Epithelial cell of proximal tubule (primary cell): ENCODE measurements at places on chromosomes 2 and 18.

GRCh38 chr2:210901326-210901725 is 344.9 kb downstream of the CPS1 start:
- no peak for DNase-seq

DNA sequence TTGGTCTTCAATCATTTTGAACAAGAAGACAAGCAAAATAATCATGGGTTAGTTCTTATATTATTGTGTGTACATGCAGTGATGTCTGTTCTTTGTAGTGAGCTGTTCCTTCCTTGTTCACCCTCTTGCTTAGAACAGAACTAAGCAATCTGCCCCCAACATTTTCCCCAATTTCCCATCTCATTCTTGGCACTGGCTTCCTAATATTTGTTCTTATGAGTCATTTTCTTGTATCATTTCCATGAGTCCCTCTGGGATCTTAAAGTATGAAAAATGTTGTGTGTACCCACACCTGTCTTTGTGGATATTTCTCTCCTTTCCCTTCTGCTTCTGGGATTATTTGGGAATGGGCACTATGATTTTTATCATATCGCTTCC is 3.5 kb upstream of the IL1B start:
- DNase-seq, result no peak

GRCh38 chr2:180505203-180505602 is 475.2 kb upstream of the UBE2E3 start:
- DNase-seq, result no peak

DNA sequence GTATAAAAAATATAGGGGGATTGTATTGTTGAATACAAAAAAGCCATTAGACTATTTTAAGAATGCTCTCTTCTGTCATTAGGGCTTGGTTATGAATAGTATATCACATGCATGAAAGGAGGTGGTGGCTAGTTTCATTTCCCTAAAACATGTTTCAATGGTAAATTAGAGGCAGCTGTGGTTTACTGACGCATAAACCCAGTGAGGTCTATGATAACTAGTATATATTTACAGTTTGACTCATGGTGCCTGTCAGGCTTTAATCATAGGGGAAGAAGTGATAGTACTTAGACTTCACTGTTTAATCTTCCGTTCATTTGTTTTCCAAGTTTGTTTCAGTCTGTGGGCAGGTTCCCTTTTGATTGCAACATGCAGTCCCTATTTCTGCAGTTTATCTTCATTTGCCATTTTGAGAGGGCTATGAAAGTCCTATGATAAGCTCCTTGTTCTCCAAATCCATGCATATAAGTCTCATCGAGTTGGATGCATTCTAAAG is 55.1 kb upstream of the MAP4K3 start:
- peak; percentile 84 for DNase-seq

GRCh38 chr2:24731040-24731439 is 62.2 kb downstream of the PTRHD1 start:
- no peak for DNase-seq

DNA sequence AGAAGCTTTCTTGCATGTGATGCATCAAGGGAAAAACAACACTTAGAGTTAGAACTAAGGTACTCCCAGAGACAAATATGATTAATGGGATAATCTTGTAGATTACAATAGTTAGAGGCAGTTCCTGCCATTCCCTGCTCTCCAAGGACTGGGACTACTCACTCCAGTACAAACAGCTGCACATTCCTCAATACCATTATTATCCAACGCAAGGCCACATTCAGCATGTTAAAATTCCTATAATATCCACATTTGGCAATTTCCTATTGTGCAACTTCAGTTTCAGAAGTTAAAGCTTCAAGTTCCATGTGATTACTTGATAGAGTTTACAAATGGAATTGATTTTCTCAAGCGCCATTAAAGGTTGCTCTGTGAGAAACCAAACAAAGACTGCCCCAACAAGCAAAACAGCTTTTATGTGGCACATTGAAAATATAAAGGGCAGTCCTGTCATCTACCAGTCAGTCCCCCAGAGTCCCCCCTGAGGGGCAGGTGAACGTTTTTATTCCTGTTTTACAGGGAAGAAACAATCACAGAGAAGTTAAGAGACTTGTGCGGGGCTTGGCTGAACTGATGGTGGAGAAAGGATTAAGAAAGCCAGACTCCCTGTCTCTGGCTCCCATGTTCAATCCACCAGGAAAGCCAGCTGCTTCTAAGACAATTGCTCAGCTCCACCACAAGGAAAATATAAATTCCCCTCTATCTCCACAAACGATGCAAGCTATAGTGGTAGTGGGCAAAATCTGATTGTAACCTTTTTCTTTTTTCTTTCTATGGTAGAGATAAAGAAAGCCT is 72.6 kb downstream of the TXNL1 start:
- DNase-seq, result no peak

GRCh38 chr2:111944531-111945210 is 46.3 kb downstream of the MERTK start:
- DNase-seq, result no peak

DNA sequence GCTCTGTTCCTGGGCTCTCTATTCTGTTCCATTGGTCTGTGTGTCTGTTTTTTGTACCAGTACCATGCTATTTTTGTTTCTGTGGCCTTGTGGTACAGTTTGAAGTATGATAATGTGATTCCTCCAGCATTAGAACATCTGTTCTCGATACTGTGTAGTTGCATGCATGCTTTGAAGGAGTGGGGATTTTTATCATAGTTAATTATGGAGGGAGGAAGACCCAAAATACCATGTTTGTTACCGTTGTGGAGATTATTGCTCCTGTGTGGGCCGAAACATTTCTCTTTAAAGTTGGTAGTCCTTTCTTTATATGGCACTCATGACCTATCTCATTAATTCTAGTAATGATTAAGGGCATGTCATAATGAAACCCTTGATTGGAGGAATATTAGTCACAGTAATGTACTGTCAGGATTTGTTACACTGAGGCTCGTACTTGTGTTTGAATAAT is 87.6 kb downstream of the TTC27 start:
- no peak for DNase-seq

DNA sequence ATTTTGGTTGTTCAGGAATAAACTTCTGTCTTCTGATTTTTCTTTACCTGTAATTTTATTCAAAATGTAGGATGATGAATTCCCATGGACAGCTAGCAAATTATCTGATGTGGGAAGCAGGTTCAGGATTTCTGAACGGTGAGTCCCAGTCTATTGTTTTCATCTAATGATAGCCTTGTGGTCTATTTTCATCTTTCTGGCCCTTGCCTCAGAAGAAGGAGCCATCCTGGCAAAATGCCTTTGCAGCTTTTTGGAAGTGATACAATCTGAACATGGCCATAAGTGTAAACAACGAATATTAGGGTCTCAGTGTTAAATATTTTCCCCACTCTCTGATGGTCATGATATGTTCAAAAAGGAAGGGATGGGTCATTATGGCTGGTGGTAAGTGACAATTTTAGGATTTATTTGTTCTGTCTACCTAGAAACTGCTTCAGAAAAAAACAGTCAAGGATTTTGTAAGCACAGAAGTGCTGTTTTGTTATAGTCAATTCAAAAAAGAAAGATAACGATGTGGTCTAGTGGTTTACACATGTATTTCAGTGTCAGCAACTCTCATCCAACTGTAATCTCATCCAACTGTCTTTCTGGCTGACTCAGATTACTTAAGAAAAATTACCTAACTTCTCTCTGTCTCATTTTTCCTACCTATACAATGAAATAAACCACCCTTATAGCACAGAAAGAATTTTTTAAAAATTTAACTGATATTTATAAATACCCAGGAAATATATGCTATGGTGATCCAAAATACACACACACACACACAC is 272.6 kb upstream of the ERBB4 start:
- no peak for DNase-seq

DNA sequence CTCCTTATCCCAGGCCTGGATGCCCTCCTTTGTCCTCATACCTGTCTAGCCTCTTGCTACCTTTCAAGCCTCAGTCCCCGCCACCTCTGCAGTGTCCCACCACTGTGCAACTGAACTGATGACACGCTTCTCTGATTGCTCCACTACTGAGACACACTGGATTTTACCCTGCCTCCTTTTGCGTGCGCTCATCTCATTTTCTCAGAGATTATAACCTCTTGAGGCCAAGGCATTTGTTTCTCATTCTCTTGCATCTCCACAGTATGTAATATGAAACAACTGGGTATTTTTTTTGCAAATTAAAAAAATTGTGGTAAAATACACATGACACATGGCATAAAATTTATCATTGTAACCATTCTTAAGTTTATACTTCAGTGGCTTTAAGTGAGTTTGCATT is 95.4 kb downstream of the PRKCE start:
- DNase-seq, result no peak

DNA sequence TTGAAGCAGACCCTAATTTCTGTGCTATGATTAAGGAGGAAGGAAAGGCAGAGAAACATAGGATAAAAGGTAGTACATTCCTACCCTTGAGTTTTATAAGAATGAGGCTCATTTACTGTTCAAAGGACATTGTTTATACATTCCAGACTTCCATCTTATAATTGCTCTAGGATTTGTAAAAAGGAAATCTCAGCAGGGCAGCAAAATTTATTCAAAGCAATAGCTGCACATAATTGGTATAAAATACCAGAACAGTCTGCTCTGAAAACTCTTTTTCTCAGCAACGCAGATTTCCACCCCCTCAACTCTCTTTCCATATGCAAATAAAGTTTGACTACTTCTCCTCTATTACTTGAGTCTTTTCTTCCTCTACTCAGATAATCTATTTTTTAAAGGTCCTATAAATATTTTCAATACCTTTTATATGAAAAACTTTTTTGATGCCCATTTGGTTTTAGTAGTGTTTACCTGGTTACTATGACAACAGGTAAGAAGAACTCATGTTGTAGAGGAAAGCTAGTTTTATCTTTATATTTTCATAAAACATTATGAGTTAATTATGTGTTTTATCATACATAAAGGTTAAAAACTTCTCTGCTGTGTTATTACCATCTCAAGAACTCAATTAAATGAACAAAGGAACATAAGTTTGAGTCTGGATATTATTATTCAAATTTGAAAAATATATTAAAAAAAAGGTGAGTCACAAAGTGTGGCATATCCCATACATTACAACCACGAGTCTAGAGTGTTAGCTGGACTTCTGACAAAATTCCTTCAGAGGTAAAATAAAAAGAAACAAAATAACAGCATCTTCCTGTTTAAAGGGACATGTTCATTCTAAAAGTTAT is 19.9 kb downstream of the RBMS1 start:
- DNase-seq, result no peak

- DNase-seq, result no peak
Observed at GRCh38 chr2:160298960-160299359, 98.9 kb upstream of the ITGB6 start.

DNA sequence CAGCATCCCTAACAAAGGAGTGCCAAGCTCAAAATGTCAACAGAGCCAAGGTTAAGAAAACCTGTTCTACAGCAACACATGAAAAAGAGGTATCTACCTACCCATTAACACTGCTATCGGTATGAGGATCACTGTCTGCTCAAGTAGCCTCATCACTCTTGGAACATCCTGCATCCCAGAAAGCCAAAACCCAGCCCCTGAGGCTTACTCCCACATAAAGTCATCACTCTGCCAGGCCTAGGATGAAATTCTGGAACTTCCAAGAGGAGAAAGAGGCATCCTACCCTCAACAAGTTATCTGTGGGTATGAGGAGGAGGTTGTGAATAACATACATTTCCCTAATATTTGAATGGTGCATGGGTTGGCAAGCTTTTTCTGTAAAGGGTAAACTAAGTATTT is 25.5 kb downstream of the CDH2 start:
- no peak for DNase-seq

- no peak for DNase-seq
Observed at GRCh38 chr2:143264851-143265250, 135.6 kb downstream of the ARHGAP15 start.

DNA sequence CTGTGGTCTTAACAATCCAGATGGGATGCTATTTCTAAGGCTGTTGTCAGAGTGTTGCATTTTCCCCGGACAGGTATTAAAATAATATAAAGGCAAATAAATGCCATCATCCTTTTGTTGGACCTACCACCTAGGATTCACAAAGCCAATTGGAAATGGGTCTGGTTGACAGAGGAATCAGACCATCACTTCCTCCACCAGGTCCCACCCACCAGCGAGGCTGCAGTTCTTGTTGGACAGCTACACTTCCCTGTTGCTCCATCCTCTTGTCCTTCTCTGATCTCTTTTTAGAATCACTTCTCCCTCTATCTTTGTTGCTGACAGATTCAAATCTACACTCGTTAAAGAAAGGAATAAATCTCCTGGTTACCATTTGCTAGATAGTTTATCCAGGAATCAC is 1.1 kb downstream of the TMEM169 start:
- no peak for DNase-seq

GRCh38 chr18:27004056-27004829 is 138.7 kb upstream of the AQP4 start:
- DNase-seq, result no peak

GRCh38 chr2:47422016-47422415 is 19.1 kb downstream of the MSH2 start:
- DNase-seq, result no peak

DNA sequence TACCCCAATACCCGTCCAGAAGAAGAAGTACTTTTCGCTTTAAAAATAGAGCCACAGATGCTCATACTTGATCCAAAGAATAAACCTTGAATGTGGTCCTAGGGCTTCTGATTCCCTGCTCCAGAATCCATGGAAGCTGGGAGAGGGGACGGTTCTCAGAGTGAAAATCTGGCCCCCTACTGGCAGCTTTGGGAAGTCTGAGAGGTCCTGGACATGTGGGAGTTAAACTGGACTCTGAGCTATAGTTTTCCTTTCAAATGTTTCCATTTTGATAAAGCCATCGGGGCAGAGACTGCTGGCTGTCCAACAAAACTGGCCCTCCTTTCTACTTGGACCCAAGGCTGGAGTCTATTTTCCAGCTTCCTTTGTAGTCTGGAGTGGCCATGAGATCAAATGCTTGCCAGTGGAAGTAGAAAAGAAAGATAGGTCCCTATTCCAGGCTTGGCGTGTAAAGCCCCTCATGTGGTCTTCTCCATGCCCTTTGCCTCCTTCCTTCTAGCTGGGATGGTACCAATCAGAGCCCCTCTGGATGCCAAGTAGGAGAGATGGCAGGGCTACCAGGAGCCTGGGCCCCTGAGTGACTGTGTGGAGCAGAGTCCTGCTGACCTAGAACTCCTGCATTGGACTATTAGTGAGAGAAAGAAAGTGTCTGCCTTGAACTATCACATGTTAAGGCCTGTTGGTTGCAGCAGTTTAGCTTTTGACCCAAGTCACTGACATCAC is 37.7 kb upstream of the TBC1D8 start:
- no peak for DNase-seq

- no peak for DNase-seq
Observed at GRCh38 chr2:47346-47725, 1.0 kb upstream of the FAM110C start.

DNA sequence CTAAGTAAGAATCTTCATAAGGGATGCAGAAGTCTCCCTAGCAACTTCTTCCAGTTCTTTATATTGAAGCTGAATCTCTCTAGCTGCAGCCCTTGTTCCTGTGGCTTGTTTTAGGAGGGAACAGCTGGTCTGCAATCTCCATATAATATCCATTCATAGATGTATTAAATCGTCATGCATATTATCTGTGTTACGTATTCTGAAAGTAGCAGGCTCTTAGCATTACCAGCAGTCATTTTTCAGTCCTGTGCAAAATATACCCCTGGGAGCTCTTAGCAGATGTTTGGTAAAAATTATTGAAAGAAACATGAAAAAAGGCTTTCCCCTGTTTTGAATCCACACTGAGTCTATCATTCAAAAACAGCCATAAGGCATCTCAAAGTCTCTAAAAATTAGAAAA is 385.3 kb downstream of the IRS1 start:
- no peak for DNase-seq

- no peak for DNase-seq
Observed at GRCh38 chr2:38159597-38159996, 83.6 kb upstream of the CYP1B1 start.
